ENCODE measurements at places on chromosomes 16 and 17.

DNA sequence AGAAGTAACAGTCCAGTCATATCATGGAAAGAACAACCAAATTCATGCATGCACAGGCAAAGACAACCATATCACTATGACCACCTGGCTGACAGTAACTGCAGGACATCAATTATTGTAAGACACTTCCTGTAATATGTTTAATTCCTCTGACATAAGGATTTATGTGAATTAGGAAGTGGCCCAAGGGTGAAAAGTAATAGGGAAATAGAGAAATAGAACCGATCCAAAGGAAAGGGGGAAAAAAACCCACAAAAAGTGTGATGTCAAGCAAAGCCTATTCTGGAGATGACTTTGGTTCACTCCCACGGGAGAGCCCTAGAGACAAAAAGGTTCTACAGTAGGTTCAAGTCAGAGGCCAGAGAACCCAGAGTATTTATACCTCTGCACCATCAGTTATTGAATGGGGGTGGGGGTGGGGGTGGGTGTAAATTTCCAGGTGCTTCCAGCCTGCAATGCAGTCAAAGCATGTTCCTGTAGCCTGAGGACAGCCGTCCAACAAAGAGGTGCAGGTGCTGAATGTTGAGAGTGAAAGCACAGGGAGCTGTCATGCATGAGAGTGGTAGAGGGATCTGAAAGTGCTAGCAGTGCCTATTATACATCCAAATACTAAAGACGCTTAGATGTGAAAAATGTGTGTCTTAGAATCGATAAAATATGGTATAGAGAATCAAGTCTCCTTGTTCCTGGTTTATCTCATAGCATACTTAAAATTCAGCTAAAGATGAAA is 95.6 kb upstream of the HLF start:
- no peak for DNase-seq

DNA sequence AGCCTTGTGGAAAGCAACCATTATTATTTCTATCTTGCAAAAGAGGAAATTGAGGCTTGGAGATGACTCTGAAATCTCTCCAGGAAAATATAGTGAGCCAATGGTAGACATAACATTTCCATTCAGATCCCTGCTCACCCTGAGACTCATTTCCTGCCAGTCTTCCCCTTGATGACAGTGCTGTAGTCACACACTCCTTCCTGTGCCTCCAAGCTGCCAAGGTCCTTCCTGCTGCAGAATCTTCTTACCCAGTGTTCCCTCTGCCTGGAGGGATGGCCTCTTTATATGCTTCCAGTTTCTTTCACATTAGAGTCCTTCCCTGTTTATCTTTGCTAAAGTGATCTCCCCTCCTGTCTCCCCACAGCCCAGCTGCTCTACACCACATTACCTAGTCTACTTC is 648.1 kb downstream of the TOX3 start:
- DNase-seq = no peak

DNA sequence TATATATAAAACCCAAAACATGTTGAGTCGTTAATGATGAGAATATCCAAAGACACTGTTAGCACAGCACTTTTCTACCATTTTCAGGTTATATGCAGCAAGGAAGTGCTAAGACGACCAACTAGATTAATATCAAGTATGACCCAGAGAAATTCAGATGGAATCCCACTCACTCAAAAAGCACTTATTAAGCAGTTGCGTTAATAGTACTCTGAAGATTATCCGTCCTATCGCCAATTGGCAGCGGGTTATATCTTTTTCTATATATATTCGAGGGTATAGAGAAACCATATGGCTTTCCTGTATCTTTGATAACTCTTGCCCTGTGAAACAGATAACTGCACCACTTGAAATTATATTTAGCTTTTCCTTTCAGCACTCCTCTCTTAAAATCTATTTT is 1.1 kb downstream of the CRLF3 start:
- DNase-seq = no peak

GRCh38 chr17:68509141-68510057 is 2.8 kb upstream of the PRKAR1A start:
- DNase-seq = no peak

DNA sequence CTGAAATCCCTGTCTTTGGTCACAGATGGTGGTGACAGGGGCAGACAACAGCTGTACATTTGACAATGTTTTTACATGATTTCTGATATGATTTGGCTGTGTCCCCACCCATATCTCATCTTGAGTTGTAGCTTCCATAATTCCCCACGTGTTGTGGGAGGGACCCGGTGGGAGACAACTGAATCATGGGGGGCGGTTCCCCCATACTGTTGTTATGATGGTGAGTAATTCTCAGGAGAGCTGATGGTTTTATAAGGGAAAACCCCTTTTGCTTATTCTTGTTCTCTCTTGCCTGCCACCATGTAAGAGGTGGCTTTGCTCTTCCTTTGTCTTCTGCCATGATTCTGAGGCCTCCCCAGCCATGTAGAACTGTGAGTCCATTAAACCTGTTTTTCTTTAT is 353.9 kb downstream of the CPPED1 start:
- no peak for DNase-seq

- DNase-seq = no peak
Observed at GRCh38 chr17:14311981-14312380, 11.1 kb downstream of the HS3ST3B1 start.

DNA sequence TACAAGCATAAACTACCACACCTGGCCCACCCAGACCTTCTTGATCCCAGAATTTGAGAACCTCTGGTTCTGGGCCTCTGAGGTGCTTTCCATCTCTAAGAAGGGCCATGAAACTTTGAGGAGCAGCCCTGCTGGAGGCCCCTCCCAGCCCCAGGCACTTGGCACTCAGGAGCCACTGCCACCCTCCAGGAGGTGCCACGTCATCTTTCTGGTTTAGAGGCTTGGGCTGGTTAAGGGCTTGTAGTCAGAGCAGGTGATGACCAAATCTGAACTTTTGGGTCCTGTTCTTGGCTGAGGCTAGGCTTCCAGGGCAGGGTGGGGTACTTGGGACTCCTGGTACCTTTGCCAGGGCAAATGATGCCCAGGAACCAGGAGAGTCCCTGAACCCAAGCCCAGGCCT is 13.8 kb upstream of the DLX4 start:
- no peak for DNase-seq

DNA sequence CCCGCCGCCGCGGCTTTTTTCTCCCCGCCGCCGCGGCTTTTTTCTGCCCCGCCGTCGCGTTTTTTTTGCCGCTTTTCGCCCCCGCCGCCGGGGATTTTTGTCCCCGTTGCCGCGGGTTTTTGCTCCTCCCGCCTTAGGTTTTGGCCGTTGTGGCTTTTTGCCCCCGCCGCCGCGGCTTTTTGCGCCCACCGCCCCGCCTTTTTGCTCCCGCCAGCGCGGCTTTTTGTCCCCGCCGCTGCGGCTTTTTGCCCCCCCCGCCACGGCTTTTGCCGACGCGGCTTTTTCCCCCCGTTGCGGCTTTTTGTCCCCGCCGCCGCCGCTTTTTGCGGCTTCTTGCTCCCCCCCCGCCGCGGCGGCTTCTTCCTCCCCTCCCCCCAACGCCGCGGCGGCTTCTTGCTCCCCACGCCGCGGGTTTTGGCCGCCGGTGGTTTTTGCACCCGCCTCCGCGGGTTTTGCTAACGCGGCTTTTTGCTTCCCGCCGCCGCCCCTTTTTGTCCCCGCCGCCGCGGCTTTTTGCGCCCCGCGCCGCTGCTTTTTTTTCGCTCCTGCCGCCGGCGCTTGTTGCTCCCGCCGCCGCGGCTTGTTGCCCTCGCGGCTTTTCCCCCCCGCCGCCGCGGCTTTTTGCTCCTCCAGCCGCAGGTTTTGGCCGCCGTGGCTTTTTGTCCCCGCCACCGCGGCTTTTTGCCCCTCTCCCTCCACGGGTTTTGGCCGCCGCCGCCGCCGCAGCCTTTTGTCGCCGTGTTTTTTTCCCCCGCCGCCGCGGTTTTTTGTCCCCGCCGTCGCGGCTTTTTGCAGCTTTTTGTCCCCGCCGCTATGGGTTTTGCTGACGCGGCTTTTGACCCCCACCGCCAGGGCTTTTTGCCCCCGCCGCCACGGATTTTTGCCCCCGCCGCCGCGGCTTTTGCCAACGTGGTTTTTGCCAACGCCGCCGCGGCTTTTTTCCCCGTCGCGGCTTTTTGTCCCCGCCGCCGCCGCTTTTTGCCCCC is 150.3 kb downstream of the KCNJ18 start:
- DNase-seq = no peak

DNA sequence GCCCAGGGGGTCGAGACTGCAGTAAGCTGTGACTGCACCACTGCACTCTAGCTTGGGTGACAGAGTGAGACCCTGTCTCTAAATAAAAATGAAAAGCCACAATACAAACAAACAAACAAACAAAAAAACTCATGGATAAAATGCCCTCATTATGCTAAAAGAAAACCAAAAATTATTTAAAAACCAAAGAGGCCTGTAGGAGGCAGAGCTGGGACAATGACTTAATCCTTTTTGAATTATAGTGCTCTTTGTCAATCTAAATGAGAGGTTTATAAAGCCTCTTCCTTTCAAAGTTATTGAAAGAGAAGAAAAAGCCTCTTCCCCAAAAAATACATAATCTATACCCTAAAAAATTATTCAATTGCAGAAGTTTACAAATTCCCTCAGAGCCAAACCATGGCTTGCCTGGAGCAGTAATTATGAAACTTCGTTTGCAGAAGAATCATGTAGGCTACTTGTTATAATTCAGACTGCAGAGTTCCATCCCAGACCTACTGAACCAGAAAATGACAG is 18.5 kb downstream of the CRLF3 start:
- no peak for DNase-seq

DNA sequence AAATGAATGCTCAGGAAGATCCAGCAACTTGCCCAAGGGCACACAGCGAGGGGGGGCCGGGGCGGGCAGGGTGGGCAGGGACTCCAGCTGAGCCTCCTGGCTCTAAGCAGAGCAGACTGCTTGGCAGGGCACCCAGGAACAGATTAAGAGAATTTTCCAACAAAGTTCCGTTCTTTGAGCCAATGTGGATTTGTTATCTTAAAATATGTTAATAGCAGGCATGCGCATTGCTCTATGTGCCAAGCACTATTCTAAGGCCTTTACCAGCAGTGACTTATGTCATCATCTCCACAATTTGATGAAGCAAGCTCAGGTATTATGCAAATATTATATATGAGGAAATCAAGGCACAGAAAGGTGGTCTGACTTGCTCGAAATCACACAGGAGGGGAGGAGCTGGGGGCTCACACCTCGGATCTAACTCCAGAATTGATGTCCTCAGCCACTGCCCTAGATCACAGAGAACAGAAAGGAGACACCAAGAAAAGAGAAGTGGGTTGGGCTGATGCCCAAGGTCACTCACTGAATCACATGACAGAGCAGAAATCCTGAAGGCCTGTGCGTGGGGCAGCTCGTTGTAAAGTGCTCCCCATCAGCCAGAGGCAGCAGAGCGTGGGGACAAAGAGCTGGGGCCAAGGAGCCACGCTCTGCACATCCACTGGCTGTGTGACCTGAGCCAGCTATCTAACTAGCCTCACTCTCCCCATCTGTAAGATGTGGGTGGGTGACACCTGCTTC is 23.2 kb upstream of the MEAK7 start:
- DNase-seq = no peak

Measured in astrocyte of the cerebellum (primary cell).